ENCODE measurements at places on chromosomes 3 and 15.

GRCh38 chr3:176954517-176954916 is 242.8 kb downstream of the TBL1XR1 start:
- DNase-seq = no peak

GRCh38 chr3:167406876-167407492 is 26.9 kb upstream of the ZBBX start:
- no peak for DNase-seq

DNA sequence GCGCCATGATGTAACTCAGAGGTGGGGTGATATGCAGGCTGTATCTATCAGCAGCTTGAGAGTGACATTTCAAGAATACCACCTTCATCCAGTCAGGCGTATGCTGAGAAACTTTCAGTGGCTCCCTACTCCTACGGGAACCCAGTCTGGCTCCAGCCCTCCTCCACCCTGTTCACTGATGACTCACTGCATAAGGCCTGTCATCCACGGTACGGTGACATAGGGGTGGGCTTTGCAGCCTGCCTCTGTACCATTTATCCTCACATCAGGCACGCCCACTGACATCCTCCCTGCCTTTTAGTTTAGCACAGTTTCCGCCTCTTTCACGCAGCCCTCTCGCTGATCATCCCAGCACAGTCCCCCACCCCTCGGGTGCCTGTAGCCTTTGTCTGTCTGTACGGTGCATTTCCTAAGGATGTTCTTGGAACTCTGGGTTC is 11.7 kb downstream of the PXYLP1 start:
- peak; percentile 58 for DNase-seq

DNA sequence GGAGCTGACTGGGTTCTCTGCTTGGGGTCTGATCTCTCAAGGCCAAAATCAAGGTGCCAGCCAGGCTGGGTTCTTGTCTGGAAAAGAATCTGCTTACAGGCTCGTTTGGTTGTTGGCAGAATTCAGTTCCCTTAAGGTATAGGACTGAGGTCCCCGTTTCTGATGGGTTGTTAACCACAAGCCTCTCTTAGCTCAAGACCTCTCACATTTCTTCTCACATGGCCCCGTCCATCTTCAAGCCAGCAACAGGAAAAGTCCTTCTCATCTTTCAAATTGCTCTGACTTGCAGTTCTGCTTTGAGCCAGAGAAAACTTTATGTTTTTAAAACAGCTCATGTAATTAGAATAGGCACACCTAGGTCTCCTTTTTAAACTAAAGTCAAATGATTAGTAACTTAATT is 20.4 kb downstream of the UACA start:
- DNase-seq = no peak

DNA sequence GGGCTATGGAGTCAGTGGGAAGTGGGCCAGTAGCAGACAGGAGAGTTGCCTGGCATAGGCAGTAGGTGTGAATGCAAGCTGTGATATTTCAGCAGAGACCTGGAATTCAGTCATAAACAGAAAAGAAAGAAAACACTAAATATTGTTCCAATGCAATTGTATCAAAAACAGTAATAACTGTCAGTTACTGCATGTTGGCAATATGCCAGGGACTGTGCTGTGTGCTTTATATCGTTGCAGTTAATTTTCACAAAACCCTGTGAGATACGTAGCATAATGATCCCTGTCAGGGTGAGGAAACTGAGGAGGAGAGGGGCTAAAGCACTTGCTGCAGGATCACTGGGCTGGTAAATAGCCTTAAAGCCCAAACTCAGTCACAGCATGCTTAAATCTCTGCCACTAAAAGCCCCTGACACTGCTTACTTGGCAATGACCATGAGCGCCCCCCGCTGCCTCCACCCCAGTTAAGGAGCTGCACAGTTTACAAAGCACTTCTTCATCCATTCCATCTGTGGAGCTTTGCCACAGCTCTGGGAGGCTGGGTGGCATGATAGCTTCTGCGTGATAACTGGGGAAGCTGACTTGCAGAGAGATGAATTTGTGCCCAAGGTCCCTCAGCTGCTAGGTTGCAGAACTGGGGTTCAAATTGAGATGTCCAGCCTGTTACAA is 3.9 kb downstream of the SLC6A1 start:
- no peak for DNase-seq

- DNase-seq = no peak
These were observed 90.9 kb downstream of the STAG1 start for GRCh38 chr3:136661282-136661681.

DNA sequence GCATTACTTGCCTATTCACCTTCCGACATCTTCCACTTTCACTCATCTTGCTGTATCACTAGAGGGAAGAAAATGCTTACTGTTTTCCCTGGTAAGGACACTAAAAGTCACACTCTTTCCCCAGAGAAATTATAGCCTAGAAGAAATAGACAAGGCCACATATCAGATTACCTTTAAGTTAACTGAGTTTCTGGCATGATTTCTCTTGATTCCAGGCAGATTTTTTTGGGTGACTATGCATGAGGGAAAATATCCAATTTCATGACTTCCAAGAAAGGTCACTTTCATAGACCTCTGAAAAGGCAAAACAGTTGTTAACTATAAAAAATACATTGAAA is 30.3 kb downstream of the TCF12 start:
- no peak for DNase-seq

GRCh38 chr15:60526127-60526616 is 47.2 kb upstream of the ICE2 start:
- DNase-seq = no peak

- DNase-seq = no peak
These were observed 28.5 kb downstream of the UBE2E1 start for GRCh38 chr3:23834082-23834870.

GRCh38 chr3:160392798-160393197 is 6.2 kb downstream of the IFT80 start:
- DNase-seq = no peak

- no peak for DNase-seq
These were observed 53.3 kb upstream of the CHMP2B start for GRCh38 chr3:87173776-87174175.

DNA sequence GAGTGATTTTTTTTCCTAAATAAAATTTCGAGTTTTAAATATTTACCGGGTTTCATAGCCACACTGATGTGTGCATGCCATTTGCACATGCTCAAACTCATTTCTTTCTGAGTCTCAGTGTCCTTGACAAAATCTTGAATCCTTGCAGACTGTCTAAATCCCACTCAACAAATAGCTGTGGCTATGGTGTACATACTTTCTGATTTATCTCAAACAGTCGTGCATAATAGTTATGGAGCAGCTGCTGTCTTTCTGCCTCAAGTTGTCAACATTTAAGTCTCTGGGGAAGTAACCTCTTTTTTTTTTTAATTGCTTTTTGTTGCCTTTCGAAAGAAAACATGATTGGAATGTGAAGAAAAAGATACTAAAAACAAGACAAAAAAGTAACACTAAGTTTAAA is 52.8 kb upstream of the UTS2B start:
- DNase-seq = no peak

DNA sequence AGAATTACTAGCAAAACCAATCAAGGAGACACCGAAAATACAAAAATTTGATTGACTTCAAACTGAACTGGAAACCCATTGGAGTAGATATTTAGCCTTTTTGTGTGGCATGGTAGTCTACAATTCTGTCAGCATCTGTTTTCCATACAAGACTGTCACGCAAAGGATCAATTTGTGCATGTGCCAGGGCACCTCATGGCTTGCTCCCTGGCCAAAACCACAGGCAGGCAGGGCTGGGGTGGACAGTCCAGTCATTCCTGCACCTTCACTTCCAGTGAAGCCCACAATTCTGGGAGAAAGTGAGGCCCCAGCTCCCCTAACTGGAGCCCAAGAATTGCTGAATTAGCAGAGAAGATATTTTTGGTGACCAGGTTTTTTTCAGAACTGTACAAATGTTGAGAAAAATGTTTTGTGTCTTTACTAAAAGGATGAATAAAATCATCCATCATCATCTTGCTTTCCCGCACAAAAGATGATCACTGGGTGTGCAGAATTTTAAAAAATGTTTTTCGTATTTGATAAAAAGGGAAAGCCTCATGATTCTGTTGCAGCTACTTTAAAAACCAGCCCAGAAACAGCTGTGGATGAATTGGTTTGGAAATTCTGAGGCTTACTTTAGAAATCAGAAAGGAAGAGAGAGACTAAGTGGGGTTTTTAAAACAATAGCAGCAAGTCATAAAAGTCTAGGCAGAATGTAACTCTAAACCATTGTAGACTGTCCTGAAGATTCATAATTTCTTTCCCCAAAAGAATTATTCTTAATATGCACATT is 86.4 kb downstream of the PCCB start:
- DNase-seq = no peak

GRCh38 chr3:79815478-79815877 is 47.7 kb upstream of the ROBO1 start:
- DNase-seq = no peak

DNA sequence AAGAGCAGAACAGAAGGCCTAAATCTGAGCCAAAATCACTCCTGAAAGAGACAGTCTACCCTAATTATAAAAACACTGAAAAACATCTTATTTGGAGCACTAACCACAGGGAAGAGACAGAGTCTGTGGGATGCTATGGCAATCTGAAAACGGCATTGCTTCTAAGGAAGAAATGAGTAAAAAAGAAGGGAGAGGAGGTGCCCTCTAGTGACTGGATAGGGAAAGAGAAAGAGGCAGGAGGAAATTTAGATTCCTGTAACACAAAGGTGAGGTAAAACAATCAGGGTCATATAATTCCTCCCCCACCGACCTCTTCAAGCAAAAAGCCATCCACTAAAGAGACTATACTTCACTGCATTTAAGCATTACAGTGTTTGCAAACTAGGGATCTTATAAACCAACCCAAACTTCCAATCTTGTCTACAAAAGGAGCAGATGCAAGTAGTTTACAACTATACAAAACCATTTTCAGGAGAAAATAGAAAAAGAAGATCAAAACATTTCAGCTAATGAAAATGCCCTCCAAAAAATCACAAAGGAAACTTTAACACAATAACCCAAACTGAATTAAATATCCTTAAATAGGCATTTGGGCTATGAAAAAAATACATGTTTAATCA is 32.6 kb downstream of the HACD2 start:
- DNase-seq = no peak
